ENCODE measurements at places on chromosomes 16 and 17. TPM values are rescaled to one million over a fixed set of nuclear protein-coding genes. Genes with fewer than 3 reads are reported as not detected.

C16orf54 gene
- total RNA-seq = not detected

KRTAP4-9 gene
- total RNA-seq = not detected

FOXN1 gene
- total RNA-seq = not detected

CPHXL2 gene
- not detected for total RNA-seq

TRPV2 gene
- 36.8 TPM for total RNA-seq

KRTAP3-1 gene
- not detected for total RNA-seq

OR2C1 gene
- not detected for total RNA-seq

ARL17A gene
- 1.6 TPM for total RNA-seq

KRT12 gene
- total RNA-seq = 0.13 TPM

PRDM7 gene
- not detected for total RNA-seq

NOG gene
- 37.2 TPM for total RNA-seq

PRKCA gene
- 20.7 TPM for total RNA-seq

PEMT gene
- 189 TPM for total RNA-seq

CPNE7 gene
- total RNA-seq = 66.8 TPM

CRYBA1 gene
- not detected for total RNA-seq

PLK1 gene
- 10.8 TPM for total RNA-seq

PRAC1 gene
- not detected for total RNA-seq

KLHL10 gene
- total RNA-seq = not detected

HERPUD1 gene
- 127 TPM for total RNA-seq

KRT27 gene
- not detected for total RNA-seq

CARD14 gene
- total RNA-seq = 0.13 TPM

NOXO1 gene
- not detected for total RNA-seq

RNF166 gene
- 31.0 TPM for total RNA-seq

NTN1 gene
- total RNA-seq = 0.89 TPM

TTLL6 gene
- under 0.01 TPM for total RNA-seq

CACNG5 gene
- total RNA-seq = not detected

ZCCHC14 gene
- 13.0 TPM for total RNA-seq

ARHGDIG gene
- total RNA-seq = 0.33 TPM

ITGA2B gene
- total RNA-seq = 0.13 TPM

DPEP2 gene
- total RNA-seq = not detected

PPP1R27 gene
- not detected for total RNA-seq

LPO gene
- not detected for total RNA-seq

SLC35G6 gene
- not detected for total RNA-seq

FOXO3B gene
- total RNA-seq = 4.6 TPM

EVPLL gene
- not detected for total RNA-seq

NARF gene
- total RNA-seq = 30.5 TPM

SLFN14 gene
- not detected for total RNA-seq

ZNF624 gene
- 3.9 TPM for total RNA-seq

RHBDL3 gene
- under 0.01 TPM for total RNA-seq

MMP28 gene
- 1.3 TPM for total RNA-seq

ATF7IP2 gene
- 2.6 TPM for total RNA-seq

CD300LG gene
- total RNA-seq = not detected

WNT9B gene
- total RNA-seq = not detected

RASL10B gene
- total RNA-seq = 2.8 TPM

NPLOC4 gene
- total RNA-seq = 68.1 TPM

RAP1GAP2 gene
- 24.1 TPM for total RNA-seq

CORO6 gene
- 1.3 TPM for total RNA-seq

RNF135 gene
- total RNA-seq = 14.3 TPM

CHD9NB gene
- 0.76 TPM for total RNA-seq

NACA2 gene
- not detected for total RNA-seq
